ENCODE measurements at places on chromosomes 2 and 18.

DNA sequence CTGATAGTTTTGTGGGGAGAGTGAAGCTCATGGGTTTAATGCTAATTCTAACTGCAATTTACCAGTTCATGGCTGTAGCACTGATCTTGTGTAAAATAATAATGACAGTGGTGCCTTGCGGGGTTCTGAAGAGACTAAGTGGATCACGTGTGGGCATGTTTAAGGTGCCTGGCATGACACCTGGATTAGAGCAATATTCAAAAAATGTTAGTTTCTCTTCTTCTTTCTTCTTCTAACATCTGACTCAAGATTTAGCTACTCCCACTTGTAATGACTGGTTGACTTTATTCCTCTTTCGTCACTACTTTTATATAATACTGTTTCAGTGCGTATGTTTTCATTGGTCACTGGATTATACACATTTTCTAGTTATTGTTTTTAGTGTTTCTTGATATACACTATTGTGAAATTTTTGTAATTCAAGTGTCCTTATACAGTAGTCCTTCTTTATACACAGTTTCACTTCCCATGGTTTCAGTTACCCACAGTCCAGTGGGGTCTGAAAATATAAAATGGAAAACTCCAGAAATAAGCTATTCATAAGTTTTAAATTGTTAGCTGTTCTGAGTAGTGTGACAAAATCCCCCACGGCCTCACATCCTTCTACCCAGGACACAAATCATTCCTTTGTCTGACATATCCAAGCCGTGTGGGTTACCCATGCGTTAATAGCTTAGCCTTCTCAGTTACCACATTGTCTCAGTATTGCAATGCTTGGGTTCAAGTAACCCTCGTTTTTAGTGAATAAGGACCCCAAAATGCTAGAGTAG lies 662.2 kb upstream of the CNTNAP5 start:
- no peak for DNase-seq

DNA sequence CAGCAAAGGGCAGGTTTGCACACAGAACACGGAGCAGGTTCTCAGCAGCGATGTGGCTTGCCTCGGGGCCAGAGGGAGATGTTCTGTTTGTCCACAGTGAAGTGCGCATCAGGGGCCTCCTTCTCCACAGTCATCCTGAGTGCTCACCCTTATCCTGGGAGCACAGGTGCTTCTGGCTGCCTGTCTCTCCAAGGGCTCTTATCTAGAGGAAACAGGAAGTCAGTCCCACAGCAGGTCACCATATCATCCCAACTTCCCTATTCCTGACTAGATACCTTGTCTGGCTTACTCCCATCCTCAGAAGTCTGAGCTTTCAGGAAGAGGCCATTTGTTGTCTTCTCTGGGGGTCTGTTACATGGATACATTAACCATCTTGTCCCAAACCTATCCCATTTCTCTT lies at the start of gene CD207:
Gene CD207, minus strand, starts transcription at position 174 of the 400 bp plus-strand sequence. Its CDS starts 40 bp downstream, at position 134.
- no peak for DNase-seq

- DNase-seq = no peak
These were observed 47.4 kb upstream of the CAB39 start for GRCh38 chr2:230665263-230665691.

GRCh38 chr2:127365211-127365643 lies 22.5 kb downstream of the MAP3K2 start:
- no peak for DNase-seq

DNA sequence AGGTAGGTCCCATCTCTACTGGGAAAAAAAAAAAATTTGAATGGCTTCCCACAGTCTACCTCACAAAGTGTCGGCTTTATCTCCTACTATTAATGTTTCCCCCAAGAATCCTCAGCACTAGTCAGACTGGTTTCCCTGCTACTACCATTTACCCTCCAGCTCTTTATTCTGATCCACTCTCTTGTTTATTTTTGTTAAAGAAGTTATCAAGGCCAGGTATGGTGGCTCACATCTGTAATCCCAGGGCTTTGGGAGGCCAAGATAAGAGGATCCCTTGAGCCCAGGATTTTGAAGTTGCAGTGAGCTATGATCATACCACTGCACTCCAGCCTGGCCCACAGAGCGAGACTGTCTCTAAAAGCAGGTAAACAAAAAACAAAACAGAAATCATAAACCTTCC lies 1275.3 kb downstream of the LRP1B start:
- DNase-seq = no peak

DNA sequence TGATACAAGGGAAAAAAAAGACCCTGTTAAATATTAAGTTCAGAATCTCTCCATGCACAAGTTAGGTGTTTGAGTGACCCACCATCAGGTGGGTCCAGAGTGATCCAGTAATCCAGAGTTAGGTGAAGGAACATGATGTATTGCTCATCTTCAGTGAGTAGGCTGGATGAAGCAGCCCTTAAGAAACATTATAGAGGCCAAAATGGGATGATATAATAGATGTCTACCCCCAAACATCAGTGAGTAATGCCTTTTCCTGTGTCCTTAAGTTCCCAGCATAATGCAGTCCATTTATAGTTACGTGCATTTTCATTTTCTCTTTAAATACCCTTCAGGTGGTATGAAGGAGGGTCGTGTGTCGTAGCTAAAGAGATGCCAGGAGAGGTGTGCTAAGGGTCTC lies 89.6 kb downstream of the MAP4K4 start:
- DNase-seq = no peak

DNA sequence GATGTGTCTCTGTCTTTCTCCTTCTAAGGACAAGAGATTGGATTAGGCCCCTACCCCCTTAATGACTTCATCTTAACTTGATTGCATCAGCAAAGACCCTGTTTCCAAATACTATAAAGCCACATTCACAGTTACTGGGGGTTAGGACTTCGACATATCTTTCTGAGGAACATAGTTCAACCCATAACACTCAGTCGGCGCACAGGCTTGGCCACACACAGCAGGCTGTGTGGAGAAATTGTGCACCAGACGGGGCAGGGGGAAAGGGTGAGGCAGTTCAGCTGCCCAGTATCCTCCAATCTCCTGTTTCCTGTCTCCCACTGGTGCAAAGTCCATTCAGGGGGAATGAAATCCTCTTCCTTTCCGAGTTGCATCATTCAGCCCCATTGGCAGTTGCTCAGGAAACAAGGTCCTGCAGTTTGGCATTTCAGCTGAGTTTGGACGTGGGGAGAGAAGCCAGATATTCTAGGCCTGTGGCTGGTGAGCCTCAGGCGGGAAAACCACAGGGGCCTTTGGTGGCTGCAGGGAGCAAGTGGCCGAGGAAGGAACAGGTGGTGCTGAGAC lies 9.4 kb upstream of the RAPGEF4 start:
- DNase-seq = no peak

DNA sequence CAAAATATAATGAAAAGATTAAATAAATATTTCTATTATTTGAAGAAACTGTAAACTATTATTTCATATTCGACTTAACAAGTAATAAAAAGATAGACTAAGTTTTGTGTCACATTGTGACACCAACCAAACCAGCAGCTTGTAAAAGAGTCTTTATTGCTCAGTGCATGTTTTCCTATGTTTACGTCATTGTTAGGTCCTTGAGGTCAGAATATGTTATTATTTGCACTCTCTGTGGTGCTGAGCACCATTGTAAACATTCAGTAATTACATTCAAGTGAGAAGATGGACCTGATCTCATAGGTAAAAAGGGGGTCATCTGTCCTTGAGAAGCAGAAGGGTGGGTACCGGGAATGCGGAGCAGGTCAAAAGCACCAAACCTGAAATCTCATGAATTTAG lies 1999.1 kb upstream of the CELF4 start:
- no peak for DNase-seq

- no peak for DNase-seq
These were observed 27.0 kb downstream of the MFSD6 start for GRCh38 chr2:190435031-190435670.

All from activated CD4-positive, alpha-beta T cell treated with anti-CD3 and anti-CD28 coated beads for 4 hours (primary cell).